ENCODE measurements at places on chromosomes 3 and 15.

DNA sequence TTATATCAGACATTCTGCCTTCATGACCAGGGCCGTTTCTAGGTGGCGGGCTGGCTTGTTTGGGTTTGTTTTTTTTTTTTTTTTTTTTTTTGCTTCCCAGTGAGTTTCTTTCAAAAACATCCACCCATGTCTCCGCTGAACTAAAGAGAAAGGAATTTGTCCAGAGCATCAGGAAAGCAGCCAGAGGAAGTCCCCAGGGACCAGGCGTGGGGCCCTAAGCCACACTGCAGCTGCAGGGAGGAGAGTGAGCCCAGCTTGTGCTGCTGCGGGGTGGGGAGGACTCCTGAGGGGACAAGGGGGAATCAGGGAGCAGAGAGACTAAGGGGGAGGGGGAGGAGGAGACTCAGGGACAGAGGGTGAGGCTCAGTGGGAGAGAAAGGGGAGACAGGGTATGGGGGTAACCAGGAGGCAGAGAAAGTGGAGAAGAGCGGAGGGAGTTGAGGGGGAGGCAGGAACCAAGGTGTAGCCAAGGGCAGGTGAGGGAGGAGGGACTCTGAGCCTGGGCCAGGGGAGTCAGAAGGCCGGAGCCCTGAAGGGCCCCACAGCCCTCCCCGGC is 49.5 kb downstream of the CYP11A1 start:
- peak; percentile 35 for DNase-seq
- no peaks in the 10 kb centered on the region for H3K36me3 ChIP-seq
- H3K4me1 ChIP-seq = peaks cover 22% of the 10 kb centered on the region
- H3K27me3 ChIP-seq = no peaks in the 10 kb centered on the region
- H3K4me3 ChIP-seq = no peak overlapping the region

- no peaks in the 10 kb centered on the region for H3K4me1 ChIP-seq
- H3K27me3 ChIP-seq = no peaks in the 10 kb centered on the region
- H3K27ac ChIP-seq = no peak overlapping the region
- no peaks in the 10 kb centered on the region for H3K36me3 ChIP-seq
These were observed 824.6 kb upstream of the SEMA6D start for GRCh38 chr15:46892621-46893160.

DNA sequence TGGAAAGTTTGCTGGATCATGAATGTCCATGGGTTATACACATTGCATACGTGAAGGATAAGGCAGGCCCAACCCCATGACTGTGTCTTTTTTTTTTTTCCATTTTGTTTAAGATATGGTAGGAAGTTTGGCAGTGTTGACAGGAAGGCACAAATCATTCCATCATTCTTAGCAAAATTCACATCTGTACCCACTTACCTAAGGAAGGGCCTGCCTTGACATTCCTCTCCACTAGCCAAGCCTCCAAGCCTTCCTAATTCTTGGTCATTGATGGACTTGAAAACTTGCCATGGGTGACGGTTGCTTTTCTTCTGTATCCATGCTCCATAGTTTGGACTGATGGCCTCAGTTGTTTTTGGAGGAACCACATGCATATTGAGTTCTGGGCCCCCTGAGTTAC is 54.4 kb downstream of the ARNT2 start:
- no peak overlapping the region for H3K27ac ChIP-seq
- no peaks in the 10 kb centered on the region for H3K27me3 ChIP-seq
- no peak overlapping the region for H3K4me3 ChIP-seq
- no peaks in the 10 kb centered on the region for H3K4me1 ChIP-seq

- no peaks in the 10 kb centered on the region for H3K36me3 ChIP-seq
- peaks cover 3% of the 10 kb centered on the region for H3K4me1 ChIP-seq
- DNase-seq = peak; percentile 21
- peak overlapping the region; percentile 8 for H3K27ac ChIP-seq
- no peak overlapping the region for H3K4me3 ChIP-seq
- H3K27me3 ChIP-seq = no peaks in the 10 kb centered on the region
These were observed 40.1 kb downstream of the ANAPC13 start for GRCh38 chr3:134445636-134446035.

GRCh38 chr3:9340472-9340902 is 22.4 kb upstream of the THUMPD3 start:
- no peak for DNase-seq
- H3K27me3 ChIP-seq = no peaks in the 10 kb centered on the region
- H3K27ac ChIP-seq = no peak overlapping the region
- no peaks in the 10 kb centered on the region for H3K4me1 ChIP-seq
- no peaks in the 10 kb centered on the region for H3K36me3 ChIP-seq

DNA sequence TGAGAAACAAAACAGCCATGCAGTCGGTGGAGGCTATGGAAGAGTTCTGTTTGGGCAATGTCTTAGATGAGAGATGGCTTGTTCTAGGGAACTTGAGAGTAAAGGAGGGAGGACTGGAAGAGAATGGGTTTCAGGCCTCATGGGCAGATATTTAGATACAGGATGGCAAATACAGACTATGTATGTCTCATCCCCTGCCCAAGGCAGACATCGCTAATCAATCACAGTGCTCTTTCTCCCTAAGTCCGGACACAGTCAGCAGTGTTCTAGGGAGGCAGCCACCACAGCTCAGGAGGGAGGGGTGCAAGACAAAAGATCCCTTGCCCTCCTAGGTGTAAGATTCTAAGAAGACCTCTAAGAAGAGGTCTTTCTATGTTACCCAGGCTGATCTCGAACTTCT is 159.3 kb upstream of the TLE3 start:
- DNase-seq = no peak
- H3K27ac ChIP-seq = no peak overlapping the region
- peaks cover 8% of the 10 kb centered on the region for H3K4me1 ChIP-seq
- H3K4me3 ChIP-seq = no peak overlapping the region

- no peak for DNase-seq
- no peaks in the 10 kb centered on the region for H3K27me3 ChIP-seq
- no peaks in the 10 kb centered on the region for H3K36me3 ChIP-seq
- H3K4me1 ChIP-seq = no peaks in the 10 kb centered on the region
These were observed 301.2 kb downstream of the RPLP1 start for GRCh38 chr15:69753867-69754266.

DNA sequence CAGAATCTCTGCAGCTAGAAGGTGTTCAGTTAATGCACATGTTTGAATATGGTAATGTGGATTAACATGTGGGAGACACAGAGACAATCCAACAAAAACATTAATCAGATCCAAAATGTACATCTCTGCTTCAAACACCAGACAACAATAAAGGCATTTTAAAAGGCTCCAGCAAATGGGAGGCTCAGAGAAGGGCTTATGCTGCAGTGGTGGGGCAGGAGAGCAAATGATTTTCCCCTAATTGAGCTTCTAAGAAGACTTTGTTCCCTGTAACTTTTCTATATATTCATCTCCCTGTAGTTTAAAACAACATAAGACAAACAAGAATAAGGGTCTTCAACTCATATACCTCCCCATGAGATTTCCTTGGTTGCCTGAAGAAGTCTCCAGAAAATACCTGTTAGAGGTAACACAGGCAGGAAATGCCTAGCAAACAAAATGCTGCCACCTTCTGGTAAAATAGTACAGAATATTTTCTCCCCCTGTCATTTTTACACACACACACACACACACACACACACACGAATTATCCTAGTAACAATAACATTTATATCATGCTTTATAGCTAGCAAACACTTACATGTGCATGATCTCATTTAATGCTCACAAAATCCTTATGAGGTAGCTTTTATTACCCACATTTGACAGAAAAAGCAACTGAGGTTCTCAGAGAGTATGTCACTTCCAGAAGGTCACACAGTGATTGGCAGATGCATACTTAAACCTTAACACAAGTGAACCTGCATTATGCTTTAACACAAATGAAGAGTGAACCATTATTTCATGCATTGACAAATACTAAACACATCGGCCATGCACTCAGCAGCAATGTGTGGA is 123.4 kb upstream of the MB21D2 start:
- H3K36me3 ChIP-seq = no peaks in the 10 kb centered on the region
- H3K4me3 ChIP-seq = no peak overlapping the region
- no peak overlapping the region for H3K27ac ChIP-seq

DNA sequence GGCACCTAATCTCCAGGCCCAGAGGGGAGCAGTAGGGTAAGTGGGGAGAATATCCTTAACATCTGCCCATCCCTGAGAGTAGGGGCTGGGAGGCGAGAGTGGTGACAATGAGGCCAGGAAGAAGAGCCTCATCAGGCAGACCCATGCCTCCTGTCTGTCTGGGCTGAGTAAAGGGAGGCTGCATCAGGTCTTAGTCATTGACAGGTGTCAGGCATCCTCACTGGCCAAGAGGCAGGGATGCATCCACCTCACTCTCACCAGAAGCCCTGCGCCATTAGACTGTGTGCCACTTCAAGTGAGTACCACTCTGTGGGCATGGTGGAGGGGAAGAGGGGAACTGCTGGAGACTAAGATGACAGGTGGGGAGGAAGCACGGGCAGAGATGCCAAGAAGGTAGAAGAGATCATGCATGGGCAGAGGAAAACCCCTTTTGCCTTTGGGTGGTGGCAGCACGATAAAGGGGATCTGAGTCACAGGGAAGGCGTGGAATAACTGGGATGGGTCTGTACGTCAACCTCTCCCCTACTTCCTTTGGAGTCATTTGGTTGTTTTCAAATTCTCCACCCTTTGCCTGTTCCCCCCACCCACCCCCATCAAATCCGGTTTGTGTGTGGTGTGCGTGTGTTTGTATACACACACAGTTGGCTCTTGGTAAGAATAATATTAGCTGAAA is 14.1 kb downstream of the ANAPC13 start:
- peaks cover 4% of the 10 kb centered on the region for H3K4me1 ChIP-seq
- no peak overlapping the region for H3K4me3 ChIP-seq
- no peak for DNase-seq

DNA sequence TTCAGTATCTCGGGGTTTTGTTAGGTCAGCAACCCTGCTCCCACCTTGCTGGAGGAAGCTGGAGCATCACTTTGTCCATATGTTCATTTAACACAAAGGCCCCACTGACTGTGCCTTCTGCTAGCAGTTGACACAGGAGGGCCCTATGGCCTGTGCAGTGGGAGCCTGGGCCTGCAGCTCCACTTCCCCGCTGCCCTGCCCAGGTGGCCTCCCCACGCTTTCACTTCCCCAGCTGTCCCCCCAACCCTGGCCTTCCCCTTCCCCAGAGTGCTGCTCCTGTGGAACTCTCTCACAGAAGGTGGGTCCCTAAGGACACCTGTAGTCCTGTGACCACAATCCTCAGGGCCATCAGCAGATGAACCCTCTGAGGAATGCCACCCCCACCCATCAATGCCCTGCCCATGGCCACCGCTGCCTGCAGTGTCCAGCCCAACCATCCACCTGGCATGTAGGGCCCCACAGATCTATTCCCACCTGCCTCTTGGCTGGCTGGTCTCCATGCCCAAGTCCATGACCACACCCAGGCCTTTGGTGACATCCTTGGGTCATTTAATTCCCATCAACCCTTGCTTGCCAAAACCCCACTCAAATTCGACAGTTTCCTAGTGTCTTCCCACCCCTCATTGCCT is 13.5 kb downstream of the TBC1D21 start:
- H3K4me3 ChIP-seq = no peak overlapping the region
- DNase-seq = no peak
- no peak overlapping the region for H3K27ac ChIP-seq
- H3K27me3 ChIP-seq = peaks cover 3% of the 10 kb centered on the region
- H3K36me3 ChIP-seq = no peaks in the 10 kb centered on the region

GRCh38 chr3:120680193-120680894 is 1.7 kb downstream of the HGD start:
- no peak overlapping the region for H3K27ac ChIP-seq
- no peaks in the 10 kb centered on the region for H3K27me3 ChIP-seq
- no peak overlapping the region for H3K4me3 ChIP-seq
- no peaks in the 10 kb centered on the region for H3K36me3 ChIP-seq
- no peak for DNase-seq

DNA sequence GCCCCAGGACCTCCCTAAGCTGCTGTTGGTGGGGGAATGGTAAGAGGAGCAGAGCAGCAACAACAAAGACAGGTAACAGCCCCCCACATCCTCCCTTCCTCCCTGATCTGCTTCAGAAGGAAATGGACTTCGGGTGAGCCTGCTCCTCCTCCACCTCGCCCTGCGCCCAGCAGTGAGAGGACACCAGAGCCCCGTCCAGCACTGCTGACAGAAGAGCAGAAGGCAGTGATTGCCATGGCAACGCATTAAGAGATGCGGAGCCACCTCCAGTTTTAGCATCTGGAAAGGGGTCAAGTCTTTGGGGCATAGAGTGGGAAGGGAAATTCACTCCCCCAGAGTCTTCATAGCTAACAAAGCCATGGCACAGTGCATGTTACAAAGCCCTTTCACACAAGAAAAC is 77.6 kb upstream of the HRH1 start:
- no peak overlapping the region for H3K27ac ChIP-seq
- H3K27me3 ChIP-seq = no peaks in the 10 kb centered on the region
- H3K4me3 ChIP-seq = no peak overlapping the region
- no peaks in the 10 kb centered on the region for H3K4me1 ChIP-seq

GRCh38 chr3:41288785-41289184 is 89.5 kb downstream of the CTNNB1 start:
- H3K27me3 ChIP-seq = no peaks in the 10 kb centered on the region
- H3K27ac ChIP-seq = no peak overlapping the region

- DNase-seq = no peak
- H3K27ac ChIP-seq = no peak overlapping the region
- H3K36me3 ChIP-seq = no peaks in the 10 kb centered on the region
- H3K4me1 ChIP-seq = peaks cover 25% of the 10 kb centered on the region
These were observed 951 bp downstream of the FOXL2 start for GRCh38 chr3:138945709-138946662.

- no peak overlapping the region for H3K27ac ChIP-seq
- H3K4me1 ChIP-seq = peaks cover 1% of the 10 kb centered on the region
These were observed 198.8 kb upstream of the TGFBR2 start for GRCh38 chr3:30407651-30408050.

GRCh38 chr15:25678500-25678855 is 184.6 kb downstream of the ATP10A start:
- H3K27ac ChIP-seq = peak overlapping the region; percentile 36
- DNase-seq = no peak
- no peaks in the 10 kb centered on the region for H3K36me3 ChIP-seq
- H3K27me3 ChIP-seq = no peaks in the 10 kb centered on the region

DNA sequence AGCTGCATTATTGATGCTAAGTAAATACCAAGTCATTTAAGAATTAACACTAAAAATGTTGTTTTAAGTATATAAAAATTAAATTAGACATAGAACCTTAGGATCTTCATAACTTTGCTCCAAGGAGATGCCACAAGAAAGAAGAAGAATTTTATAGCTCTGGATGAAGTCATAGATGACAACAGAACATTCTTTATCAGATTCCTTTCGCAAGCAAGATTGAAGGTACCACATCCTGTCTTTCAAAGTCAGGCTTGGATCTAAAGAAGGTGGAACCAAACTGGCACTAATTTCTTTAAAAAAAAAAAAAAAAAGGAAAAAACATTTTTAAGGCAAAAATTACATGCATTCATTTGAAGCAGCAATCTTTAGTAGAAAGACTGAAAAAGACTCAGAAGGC is 62.5 kb downstream of the POLQ start:
- H3K4me3 ChIP-seq = no peak overlapping the region
- no peaks in the 10 kb centered on the region for H3K27me3 ChIP-seq
- no peak for DNase-seq
- H3K4me1 ChIP-seq = no peaks in the 10 kb centered on the region
- H3K27ac ChIP-seq = no peak overlapping the region

- H3K4me1 ChIP-seq = peaks cover 39% of the 10 kb centered on the region
- peak overlapping the region; percentile 77 for H3K27ac ChIP-seq
- no peaks in the 10 kb centered on the region for H3K27me3 ChIP-seq
- peak; percentile 17 for DNase-seq
- H3K4me3 ChIP-seq = peak overlapping the region; percentile 17
These were observed 430.2 kb downstream of the LPP start for GRCh38 chr3:188584162-188584529.
